Pulmonary artery endothelial cell (primary cell): ENCODE measurements at places on chromosomes 7 and 10. TPM values are rescaled to one million over a fixed set of nuclear protein-coding genes. Genes with fewer than 3 reads are reported as not detected.

Gene PTPN12
- 40.8 and 48.2 TPM in 2 replicates for total RNA-seq

Gene TMEM229A
- not detected in 2 replicates for total RNA-seq

Gene UCN3
- total RNA-seq = not detected in 2 replicates

Gene INPP5A
- total RNA-seq = 23.9 and 25.4 TPM in 2 replicates

Gene SP4
- total RNA-seq = 5.1 and 7.7 TPM in 2 replicates

Gene TRPV5
- total RNA-seq = not detected in 2 replicates

Gene IFIT2
- total RNA-seq = 2.2 and 2.7 TPM in 2 replicates

Gene ZPBP
- not detected in 2 replicates for total RNA-seq

Gene VWDE
- 0.07 TPM in 1 of 2 replicates, not detected in the other for total RNA-seq

Gene SPDYE9
- not detected in 2 replicates for total RNA-seq

Gene LEP
- not detected in 2 replicates for total RNA-seq
